ENCODE measurements at places on chromosomes 7 and 10.

GRCh38 chr7:11726001-11726793, 105.8 kb downstream of the THSD7A start:
- no peak for DNase-seq

- no peak for DNase-seq
These were observed 87.6 kb upstream of the ATP6V0A4 start for GRCh38 chr7:138885383-138886147.

DNA sequence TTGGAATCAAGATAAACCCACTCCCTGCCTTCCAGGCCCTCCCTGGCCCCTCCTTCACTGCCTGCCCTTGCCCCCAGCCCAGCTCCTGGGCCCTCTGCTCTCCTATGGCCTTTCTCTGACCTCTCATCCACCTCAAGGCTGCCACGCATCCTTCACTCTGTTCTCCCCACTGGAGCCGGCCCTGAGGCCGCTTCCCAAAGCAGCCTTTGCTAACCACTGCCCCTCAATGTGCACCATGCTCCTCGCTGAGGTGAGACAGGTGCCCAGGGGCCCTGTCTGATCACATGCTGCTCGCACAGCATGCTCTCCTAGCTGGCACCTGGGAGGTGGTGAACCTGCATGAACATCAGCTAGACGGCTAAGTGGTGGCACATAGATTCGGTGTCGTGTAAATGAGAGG, 138.5 kb upstream of the RET start:
- DNase-seq, result no peak

GRCh38 chr7:28986765-28987110, 28.6 kb upstream of the TRIL start:
- no peak for DNase-seq

DNA sequence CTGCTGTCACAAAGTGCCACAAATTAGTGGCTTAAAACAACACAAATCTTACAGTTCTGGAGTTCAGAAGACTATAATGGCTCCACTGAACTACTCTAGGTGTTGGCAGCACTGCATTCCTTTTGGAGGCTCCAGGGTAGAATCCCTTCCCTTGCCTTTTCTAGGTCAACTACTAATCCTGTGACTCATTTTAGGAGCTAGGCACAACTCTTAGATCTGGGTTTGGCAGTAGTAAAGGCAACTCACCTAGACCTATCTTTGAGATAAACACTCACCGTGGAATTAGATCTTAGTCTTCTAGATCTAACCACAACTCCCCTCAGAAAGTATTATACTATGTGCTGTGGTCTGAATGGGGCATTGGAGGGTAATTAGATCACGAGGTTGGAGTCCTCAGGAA, 60.4 kb downstream of the ANKIB1 start:
- DNase-seq, result no peak

DNA sequence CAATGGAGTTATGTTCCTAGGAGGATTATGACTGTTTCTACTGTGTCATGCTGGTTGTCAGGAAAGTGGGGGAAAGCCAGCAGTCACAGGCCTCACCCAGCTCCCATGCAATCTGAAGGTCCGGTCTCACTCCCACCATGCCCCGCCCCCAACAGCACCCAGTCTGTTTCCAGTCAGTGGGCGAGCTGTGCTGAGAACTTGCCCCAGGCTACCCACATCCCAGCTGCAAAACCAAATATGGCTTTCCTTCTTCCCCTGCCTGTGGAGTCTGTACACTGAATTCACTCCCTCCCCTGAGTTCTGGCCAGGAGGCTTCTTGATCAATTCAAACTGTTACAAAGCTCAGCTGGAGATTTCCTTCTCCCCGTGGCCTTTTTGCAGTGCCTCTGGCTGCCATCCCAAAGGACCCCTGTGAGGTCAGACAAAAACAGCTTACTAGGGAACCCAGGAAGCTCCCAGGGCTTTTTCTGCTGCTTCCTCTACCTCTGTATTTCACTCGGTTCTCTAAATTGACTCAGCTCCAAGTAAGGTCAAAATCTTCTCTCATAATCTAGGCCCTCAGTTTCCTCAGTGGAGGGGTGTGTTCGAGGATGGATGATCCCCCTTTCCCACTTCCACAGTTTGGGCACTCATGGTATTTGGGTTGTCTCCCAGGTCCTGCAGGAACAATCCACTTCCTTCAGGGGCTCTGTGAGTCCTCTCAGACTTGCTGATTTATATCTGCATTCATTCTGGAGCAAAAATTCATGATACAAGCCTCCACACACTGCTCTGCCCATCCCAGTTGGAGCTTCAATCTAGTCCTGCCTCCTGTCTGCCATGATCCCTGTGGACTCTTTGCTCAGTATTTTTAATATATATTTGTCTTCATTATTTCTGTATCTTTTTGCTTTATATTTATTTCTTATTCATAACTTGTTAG, 205.5 kb downstream of the SEMA3D start:
- DNase-seq, result no peak

DNA sequence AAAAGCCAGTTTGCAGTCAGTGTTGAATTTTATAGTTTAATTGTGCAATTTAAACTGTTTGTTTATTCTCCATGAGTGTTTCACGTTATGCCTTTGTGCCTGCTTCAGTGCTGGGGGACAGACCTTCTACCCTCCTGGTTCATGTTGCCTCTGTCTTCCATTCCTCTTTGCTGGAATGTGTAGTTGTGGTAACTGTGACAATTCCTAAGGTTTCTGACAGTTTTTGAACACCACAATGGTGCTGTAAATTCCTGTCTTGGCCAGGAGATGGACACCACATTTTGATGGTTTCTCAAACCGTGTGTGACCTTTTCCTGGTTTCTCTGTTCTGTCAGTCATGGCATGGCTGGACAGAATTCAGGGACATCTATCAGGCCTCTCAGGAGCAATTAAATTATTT, 201.7 kb downstream of the BICC1 start:
- no peak for DNase-seq

- no peak for DNase-seq
These were observed 312.6 kb downstream of the PTPRN2 start for GRCh38 chr7:158274996-158275395.

GRCh38 chr10:119250641-119251314, 43.4 kb downstream of the GRK5 start:
- no peak for DNase-seq

DNA sequence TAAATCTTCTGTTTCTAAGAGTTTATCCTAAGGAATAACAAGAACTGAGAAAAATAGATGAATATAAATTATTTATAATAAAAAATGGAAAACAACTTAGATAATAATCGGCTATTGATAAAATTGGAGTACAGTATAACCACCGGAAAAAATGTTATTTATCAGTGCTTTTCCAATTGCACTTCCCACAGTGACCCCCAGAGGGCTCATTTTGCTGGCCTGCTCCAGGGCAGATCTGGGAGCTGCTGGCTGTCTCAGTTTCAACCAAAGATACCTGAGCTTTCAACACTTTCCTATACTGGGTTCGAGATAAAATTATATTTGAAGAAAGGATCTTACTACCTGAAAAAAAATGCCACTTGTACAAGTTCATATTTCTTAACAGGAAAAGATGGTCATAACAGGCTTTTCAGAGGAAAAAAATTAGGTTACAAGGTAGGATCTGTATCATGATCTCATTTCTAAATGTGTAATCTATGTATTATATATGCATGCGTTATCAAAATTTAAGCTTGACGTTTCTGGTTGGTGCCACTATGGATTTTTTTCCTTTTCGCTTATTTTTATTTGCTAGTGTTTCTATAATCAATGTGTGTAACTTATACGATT, 165.7 kb downstream of the NPSR1 start:
- peak; percentile 46 for DNase-seq

DNA sequence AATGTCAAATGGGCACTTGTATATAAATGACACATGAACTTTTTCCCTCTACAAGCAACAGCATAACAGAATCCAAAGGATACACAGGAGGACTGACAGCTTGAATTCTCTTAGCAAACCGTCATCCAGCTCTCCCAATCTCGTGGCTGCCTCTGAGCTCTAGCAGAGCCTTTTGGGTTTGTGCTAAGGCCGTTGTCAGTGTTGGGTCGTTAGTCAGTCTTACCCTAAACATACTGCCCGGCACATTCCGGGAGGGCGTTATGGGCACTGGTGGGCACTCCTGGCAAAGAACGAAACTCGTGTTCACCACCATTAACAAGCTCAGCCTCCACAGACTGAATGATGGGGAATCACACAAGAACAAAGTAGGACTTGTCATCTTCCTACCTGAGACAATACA, 19.6 kb upstream of the ENO4 start:
- DNase-seq, result no peak

- no peak for DNase-seq
These were observed 17.3 kb upstream of the CUBN start for GRCh38 chr10:17146892-17147291.

GRCh38 chr10:75008952-75009351, 102.5 kb upstream of the SAMD8 start:
- DNase-seq, result no peak

Measured in NCI-H1694 (cell line).